Brain microvascular endothelial cell (primary cell): ENCODE measurements at places on chromosomes 5 and 9.

- DNase-seq = peak; percentile 58
Observed at GRCh38 chr9:122158202-122158601, 1.4 kb downstream of the NDUFA8 start.

DNA sequence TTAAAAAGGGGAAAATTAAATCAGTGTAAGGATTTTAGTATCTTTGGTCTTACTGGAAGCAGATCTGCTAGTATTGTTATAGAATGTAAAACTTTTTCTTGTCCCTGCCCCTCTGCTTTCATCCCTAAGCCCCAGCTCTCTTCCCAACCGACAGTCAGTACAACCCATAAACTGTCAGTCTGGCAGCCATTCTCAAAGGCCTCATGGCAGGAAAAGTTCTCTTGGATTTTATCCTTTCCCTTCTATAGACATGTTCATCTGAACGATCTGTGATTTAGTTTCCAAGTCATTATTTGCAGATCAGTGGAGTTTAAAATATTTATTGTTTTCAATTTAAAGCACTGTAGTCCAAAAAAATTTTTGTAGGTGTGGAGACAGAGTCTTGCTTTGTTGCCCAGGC is 39.2 kb downstream of the ARRDC3 start:
- no peak for DNase-seq

GRCh38 chr5:167639766-167640165 is 651.7 kb upstream of the WWC1 start:
- peak; percentile 57 for DNase-seq

DNA sequence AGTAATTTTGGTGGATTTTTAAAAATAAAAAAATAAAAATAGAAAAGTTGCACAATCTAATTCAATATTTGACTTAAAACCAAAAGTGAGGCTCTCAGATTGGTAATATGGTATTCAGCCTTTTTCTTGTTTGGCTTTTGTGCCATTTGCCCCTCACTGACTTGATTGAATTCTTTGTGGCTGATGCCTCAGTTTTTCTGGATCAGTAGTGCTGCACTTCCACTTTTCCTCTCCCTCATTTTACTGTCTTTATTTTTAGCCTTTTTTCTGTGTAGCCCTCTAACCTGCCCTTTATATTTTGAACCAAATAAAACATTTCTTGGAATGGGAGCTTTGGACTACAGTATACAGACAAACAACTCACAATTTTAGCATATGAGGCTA is 3.8 kb upstream of the MSMP start:
- no peak for DNase-seq

DNA sequence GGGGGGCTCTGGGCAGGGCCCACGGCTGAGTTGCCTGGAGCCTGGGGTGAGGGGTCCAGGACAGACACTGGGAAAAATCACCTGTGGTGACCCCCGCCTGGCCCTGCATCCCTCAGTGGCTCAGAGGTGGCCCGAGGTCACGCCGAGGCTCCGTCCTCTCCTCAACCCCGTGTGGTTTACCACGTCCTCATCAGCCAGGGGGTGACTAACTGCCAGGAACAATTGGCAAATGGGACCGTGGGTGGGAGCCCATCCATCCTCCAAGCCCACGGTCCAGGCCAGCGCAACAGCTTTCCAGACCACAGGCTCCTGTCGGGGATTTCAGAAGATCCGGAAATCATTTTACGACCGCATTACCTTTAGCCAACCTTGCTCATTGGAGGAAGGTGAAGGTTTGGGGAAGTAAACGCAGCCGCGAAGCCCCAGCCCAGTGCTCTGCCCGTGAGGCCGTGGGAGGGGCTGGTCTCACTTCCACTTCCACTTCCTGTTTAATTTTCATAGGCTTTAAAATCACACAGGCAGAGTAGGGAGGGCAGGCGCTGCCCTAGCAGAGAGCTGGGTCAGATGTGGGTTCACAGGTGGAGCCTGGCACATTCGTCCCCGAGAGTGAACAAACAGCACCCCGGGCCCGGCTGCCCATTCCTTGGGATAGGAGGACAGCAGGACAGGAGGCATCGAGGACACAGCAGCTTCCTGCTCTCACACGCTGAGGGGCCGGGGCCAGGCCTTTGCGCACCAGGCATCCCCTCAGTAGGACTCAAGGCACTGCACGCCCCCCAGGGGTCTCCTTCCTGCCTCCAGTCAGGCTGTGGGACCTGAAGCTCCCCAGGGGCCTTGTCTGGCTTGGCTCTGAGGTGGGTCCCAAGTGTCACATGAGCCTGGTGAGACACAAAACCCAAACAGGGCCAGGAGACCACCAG is 19.8 kb upstream of the SLC9A3 start:
- DNase-seq = no peak

DNA sequence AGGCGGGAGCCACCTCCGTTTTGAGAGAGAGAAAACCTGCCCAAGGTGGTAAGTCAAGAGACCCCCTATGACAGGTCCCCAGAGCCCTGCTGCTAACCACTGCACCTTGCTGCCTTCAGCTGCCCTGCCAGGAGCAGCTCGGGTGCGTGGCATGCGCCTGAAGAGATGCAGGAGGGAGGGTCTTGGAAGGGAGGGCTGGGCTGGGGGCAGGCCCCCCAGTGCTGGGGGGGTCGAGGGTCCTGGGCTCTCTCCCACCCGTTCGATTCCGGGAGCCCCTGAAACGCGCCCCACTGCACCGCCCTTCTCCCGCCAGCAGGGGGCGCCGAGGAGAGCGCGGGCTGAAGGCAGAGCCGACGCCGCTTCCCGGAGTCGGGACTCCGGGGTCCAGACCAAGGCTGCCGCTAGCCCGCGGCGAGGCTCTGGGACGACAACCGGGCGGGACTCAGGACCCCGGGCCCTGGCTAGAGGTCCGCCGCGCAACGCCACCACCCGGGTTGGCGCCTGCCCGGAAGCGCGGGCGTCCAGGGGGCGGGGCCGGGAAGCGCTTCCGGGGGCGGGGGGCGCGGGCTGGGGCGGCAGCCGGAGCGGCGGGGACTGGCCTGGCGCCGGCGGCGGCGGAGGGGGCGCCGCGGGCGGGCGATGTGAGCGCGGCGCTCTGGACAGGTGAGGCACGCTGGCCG is at the start of gene ZBTB34:
ZBTB34 (plus strand) TSS at position 563 of the 680 bp plus-strand sequence. CDS start 18,761 bp downstream, outside the sequence.
- DNase-seq = peak; percentile 7

DNA sequence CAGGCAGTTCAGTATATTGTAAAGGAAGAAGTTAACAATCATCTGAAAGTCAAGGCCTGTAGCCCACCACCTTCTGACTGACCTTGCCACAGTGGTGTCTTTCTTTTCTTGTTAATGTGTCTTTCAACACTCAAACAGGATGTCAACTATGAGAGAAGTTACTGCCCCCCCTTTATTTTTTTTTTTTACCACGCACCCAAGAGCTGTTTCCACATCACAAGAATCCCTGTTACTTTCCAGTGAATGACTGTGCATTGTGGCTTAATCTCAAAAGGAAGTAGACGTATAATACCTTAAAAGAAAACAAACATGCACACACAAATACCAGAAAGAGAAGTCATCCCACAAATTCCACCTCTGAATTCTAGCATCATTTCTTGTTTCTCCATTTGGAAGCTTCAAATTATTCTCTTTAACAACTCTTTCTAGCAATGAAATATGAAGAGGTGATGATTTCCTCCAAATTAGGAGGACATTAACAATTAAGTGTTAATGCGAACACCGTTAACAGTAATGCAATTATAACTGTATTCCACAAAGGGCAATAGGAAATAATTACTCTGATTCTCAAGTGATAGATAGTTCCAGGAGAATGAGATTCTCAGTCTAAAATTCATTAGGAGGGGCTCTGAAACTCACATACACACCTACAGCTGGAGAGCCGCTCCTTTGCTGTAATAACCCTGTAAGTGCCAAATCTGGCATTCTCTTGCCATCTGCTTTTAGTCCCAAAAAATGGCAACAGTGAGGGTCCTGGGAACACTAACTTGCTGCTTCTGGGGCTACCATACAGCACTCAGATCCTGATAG is 201.0 kb downstream of the EFNA5 start:
- peak; percentile 82 for DNase-seq

DNA sequence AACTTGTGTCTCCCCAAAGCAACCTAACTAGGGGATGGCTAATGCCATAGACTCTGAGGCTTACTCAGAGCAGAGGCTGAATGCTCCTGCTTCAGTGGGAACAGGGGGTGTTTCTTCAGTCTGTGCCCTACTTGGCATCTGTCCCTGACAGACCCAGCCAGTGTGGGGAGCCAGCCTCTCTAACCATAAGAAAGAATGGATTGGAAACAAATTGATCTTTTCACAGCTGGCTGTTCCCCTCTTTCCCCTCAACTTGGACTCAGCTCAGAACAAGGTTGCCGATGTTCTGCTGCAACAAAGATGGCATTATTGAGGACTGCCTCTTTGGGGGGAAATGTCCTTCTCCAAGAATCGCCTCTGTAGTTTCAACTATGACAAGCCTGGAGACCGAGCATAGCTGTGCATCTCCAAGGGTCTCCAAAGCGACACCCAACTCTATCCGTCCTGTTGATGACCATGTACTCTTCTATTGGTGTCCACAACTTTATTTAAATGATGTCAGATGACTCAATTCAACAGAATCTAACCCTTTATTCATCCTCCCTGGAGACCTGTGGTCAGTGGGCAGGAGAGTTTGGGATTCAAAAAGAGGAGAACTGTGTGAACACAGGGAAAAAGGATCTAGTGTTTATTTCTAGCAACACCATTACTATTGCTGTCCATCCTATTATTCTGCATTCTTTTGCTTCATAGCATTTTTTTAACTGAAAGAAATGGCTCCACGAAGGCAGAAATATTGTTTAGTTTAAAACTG is 24.7 kb upstream of the TNC start:
- peak; percentile 28 for DNase-seq

GRCh38 chr5:149818116-149818515 is 88.0 kb downstream of the PPARGC1B start:
- no peak for DNase-seq

DNA sequence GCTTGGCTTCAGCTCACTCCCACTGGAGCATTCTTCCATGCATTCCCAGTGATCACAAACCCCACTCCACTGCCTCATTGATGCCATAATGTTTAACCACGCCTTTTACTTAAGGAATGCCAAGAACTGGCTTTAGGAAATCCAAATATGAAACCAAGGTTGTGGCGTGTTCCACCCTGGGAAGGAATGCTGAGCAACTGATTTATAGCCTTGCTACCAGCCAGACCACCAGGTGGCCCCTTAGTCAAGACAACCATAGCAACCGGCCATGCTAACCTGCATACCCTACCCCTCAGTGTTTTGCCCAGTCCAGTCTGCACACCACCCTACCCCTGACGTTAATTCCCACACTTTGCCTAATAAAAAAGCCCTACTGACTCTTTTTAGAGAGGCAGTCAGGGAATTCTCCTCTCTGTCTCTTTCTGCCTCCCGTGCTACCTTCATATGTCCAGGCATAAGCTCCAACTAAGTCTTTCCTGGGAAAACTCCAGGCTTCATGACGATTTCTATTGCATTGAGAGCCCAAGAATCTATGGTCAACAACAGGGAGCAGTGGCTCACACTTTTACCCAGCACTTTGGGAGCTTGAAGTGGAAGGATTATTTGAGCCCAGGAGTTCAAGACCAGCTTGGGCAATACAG is 27.0 kb upstream of the PRRC2B start:
- DNase-seq = peak; percentile 38

- DNase-seq = peak; percentile 58
Observed at GRCh38 chr5:178234750-178235587, 2.4 kb upstream of the PHYKPL start.

DNA sequence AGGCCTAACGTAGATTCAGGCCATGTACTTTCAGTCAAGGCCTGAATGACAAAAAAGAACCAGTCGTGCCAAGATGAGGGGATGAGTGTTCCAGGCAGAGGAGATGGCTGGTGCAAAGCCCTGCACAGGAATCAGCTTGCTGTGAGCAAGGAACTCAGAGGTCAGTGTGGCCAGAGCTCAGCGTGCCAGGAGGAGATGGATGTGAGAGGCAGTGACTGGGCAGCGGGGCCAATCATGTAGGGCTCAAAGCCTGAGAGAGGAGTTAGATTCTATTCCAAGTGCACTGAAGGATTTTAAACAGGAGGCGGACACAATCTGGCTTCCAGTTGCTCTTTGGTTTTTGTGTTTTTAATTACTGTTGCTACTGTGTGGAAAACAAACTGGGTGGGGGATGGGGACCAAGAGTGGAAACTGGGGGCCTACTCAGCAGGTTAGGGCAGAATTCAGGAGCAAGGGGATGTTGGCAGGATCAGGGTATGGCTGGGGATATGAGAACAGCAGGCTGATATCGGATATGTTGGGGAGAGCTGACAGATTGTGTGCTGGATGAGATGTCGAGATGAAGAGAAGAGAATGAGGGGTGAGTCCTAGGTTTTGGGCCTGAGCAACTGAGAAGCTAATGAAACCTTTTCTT is 64.3 kb downstream of the ANGPTL2 start:
- DNase-seq = no peak

DNA sequence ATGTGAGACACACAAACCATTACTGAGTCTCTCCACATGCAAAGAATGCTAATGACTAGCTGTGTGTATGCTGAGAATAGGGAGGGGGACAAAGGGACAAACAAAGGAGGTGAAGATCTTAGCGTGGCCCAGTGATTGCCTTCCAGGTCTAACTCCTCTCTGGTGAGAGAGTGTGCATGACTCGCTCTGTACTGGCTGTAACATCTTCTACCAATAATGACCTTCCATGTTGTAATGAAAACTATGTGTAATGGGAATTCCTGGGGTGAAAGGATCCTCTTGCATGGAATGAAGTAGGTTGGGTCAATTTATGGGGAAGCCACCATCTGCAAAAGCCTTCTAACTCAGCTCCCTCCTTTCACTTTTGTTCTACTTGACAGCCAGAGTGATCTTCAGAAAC is 24.4 kb upstream of the GPR151 start:
- no peak for DNase-seq

- no peak for DNase-seq
Observed at GRCh38 chr9:132461971-132462370, 52.0 kb downstream of the CFAP77 start.

DNA sequence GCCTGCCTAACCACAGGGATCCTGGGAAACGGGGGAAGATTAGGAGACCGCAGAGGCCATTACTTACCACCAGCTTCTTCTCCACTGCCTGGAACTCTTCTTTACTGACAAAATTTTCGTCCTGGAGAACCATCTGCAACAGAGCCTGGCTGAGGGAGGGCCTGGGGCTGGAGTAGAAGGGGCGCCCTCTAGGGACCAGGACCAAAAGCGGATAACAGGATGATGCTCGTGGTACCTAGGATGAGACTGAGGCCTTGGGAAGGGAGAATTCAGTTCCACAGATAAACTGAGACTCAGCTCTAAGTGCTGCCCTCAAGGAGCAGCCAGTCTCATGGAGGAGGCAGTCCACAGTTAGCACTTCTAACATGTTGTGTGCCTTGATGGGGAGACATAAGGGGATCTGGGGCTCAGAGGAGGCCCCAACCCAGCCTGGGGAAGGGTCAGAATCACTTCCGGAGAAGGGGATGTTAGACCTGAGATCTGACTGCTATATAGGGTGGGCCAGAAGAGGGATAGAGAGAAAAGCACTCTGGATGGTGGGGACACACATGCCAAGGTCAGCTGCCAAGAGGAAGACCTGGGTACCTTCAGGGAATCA is 1.2 kb downstream of the SPATA24 start:
- no peak for DNase-seq
